ENCODE measurements at places on chromosomes 5 and 9.

DNA sequence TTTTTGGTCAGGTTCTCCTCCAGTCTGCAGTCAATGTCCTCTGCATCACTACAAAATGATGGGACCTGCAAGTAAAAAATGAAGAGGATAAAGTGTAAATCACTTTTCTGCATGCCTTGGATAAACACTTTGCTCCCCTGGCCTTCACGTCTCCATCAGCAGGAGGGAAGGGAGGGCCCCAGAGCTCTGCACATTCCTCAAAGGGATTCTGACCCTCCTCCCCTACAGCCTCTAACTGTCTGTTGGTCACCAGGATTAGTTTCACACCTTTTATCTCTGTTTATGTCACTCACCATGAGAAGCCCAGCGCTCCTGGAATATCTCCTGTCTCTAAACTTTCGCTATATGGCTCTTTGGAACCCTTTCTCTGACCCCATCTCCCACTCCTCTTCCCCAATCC, 103.3 kb downstream of the SVEP1 start:
- no peak for DNase-seq

- DNase-seq, result no peak
Measured at GRCh38 chr5:180135967-180136629, 64.5 kb upstream of the RNF130 start.

DNA sequence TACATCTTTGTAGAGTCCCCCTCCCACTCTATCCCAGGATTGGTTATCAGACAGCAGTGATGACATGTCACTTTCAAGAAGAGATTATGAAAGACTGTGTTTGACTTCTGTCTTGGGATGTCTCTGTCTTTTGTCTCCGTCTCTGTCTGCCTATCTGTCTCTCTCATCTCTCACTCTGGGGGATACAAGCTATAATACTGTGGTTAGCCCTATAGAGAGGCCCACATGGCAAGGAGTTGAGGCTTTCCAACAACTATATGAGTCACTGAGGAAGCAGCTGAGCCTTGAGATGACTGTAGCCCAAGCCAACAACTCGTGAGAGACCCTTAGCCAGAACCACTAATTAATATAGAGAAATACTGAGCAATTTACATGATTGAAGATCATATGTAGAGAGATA, 284.8 kb downstream of the PDE4D start:
- no peak for DNase-seq

DNA sequence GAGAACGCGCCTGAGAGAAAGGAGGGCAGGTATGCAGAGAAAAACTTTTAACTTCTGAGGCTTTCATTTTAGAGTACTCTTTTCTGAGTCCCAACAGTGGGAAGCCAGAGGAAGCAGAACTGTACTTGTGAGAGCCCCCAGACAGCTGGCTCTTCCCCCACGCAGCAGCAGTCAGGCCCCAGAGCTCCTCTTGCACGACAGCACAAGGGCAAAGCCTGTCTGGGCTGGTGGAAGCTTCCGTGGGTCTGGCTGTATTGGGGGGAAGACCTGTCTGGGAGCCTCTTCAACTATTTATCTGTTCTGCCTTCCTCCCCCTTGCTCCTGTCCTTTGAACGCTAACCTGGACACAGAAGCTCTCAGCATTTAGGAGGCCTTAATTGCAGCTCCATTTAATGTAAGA, 68.2 kb downstream of the THBS4 start:
- DNase-seq, result no peak

DNA sequence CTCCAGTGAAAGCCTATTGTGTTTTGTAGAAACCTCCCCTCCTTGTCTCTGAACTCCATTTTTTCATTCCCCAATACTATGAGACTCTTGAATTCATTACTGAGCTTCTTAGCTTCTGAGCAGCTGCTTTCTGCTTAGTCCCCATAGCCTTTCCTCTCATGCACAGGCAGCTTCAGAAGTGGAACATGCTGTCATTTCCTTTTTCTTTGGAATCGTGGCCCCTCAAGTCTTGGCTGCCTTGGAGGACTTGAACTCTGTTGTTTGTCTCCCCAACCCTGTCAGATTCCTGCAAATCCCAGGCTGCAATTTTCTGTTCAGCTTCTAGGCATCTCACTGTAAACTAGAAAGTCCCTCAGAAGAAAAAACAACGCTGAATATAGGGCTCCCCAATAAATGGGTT, 268.5 kb downstream of the ARRDC3 start:
- no peak for DNase-seq

GRCh38 chr5:32312197-32312594, 543 bp downstream of the MTMR12 start:
- peak; percentile 84 for DNase-seq
